Foreskin keratinocyte (primary cell): ENCODE measurements at places on chromosomes 3 and 15. TPM values are rescaled to one million over a fixed set of nuclear protein-coding genes. Genes with fewer than 3 reads are reported as not detected.

The TTLL13 gene
- total RNA-seq: 0.07 TPM in 1 of 2 replicates, not detected in the other

The TMC3 gene
- total RNA-seq: not detected in 2 replicates

The CPEB1 gene
- not detected in 2 replicates for total RNA-seq

The HTR3E gene
- not detected in 2 replicates for total RNA-seq

The C15orf62 gene
- total RNA-seq: 0.11 and 0.14 TPM in 2 replicates

The SRP14 gene
- total RNA-seq: 136 and 141 TPM in 2 replicates

The IGSF10 gene
- not detected in 2 replicates for total RNA-seq

The PLCH1 gene
- total RNA-seq: 0.10 and 0.14 TPM in 2 replicates

The CAMK2N2 gene
- total RNA-seq: 0.17 and 0.42 TPM in 2 replicates

The ANKRD63 gene
- total RNA-seq: not detected in 2 replicates

The LARP6 gene
- total RNA-seq: 29.3 and 39.6 TPM in 2 replicates
